Iris pigment epithelial cell (primary cell): ENCODE measurements at places on chromosomes 16 and 17.

GRCh38 chr17:62802561-62803205 is 5.4 kb downstream of the MARCHF10 start:
- DNase-seq: no peak

GRCh38 chr17:17425591-17425990 is 51.2 kb upstream of the MED9 start:
- DNase-seq: no peak

DNA sequence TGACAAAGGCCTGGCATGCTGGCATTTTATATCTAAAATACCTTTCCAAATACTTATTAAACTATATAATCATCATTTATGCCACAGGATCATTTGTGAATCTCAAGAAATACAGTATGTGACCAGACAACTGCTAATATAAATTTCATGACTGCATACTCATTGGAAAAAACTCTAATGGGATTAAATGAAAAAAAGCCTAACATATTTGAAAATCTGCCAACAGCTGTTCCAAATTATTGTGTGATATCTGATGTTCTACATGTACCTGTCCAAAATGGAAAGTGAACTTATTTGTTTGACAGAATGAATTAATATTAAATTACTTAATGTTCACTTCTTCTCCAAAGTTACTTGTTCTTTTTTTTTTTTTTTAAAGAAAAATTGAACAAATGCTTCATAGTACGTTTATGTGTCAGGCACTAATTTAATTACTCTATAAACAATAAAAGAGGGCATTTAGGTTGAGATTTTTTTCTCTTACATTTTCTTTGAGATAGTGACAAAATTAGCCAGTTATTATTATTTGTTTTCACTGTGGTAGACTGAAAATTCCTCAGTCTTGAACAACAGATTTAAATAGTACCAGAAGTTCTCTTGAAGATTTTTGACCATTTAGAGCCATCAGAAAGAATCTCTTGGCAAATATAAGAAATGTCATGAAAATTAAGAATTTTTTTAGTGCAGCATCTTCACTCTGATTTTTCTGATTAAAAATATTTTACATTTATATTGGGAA is 114.0 kb downstream of the FTO start:
- peak; percentile 66 for DNase-seq

DNA sequence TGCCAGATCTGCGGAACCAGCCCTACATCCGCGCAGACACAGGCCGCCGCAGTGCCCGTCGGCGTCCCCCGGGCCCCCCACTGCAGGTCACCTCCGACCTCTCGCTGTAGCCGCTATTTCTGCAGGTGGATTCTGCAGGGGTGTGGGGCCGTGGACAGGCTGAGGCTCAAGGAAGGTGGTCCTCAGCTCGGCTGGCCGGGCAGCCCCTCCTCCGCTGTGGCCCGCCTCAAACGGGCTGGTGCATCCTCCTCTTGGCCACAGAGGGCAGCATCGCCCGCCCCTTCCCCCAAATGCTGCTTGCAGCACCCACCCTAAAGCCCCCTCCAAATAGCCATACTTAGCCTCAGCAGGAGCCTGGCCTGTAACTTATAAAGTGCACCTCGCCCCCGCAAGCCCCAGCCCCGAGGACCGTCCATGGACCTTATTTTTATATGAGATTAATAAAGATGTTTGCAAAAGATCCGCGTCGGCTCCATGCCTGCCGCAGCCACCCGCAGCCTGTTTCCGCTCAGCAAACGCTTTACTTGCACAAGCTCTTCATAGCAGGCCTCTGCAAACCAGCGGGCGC is 14.9 kb downstream of the SPATA32 start:
- DNase-seq: no peak
